ENCODE measurements at places on chromosomes 5 and 9.

DNA sequence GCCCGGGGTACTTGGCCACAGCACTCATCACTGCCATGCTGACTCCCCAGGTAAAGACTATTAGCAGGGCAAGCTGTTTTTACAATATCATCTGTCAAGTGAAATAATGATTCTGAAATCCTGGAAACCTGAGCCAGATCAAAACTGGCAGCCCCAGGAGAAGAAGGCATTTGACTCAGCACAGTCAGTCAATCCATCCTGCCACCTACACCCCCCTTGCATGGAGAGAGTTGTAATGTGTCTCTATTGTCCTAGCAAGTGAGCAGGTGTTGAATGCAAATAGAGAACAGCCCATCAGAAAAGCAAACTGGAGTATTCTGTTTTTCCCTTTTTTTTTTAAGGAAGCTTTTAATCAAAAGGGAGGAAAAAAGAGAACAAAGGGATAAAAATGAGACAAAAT, 291.2 kb downstream of the BRINP1 start:
- no peak for DNase-seq

GRCh38 chr9:100084734-100085133, 14.1 kb downstream of the ERP44 start:
- DNase-seq, result no peak

- no peak for DNase-seq
Observed at GRCh38 chr5:64773533-64773932, 4.8 kb downstream of the CWC27 start.

- DNase-seq, result no peak
Observed at GRCh38 chr5:88172847-88173758, 95.5 kb downstream of the TMEM161B start.

DNA sequence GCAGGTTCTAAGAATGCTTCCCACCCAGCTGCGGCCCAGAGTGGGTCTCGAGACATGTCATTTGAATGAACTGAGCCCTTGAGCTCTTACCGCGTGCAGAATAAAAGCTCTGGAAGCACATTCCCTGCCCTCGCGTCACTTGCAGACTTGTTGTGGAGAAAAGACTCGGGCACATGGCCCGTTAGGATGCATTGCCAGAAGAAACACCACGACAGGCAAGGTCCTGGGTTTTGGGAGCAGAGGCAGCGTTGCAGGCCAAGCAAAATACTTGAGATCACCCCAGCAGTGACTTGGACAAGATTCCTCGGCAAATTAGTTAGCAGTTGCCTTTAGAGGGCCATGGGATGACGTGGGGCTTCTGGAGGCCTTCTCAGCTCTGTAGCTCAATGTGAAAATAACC, 170.8 kb upstream of the MSX2 start:
- DNase-seq, result peak; percentile 8

Data from pons (tissue), 1 donor.